ENCODE measurements at places on chromosomes 4 and X.

DNA sequence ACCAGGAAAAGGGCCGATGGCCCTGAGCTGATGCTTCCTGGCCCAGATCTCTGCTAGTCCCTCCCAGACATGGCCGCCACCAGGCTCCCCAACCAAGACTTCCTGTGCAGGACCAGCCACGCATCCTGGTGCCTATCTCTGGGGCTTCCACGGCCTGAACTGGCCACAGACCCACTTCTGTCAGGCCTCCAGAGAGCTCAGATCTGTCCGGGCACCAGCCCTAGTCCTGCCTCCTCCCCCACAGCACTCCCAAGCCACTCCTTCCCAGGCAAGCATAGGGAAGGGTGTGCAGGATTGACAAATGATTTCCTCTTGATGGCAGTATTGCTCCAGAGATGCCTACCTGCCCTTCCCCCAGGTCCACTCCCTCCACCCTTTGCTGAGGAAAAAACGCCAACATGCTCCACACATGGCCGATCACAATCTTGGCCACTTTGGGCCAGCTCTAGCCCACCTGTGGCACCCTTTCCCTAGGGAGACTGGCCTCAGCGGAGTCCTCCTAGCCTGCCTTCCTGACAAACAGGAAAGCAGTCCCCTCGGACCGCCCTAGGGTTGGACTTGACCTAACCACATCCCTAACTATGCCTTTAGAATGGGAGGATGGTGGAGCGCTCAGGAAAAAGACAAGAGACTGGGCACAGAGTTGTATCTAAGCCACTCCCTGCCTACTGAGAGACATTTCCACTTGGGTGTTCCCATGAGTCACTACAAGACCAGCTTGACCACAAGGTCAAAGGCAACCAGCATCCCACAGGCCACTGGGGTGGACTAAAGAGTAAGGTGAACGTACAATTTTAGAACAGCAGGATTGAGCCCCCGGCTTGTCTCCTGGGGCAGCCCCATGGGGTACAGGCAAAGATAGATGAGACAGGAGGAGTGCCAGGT lies 277.5 kb upstream of the AGTR2 start:
- peak; percentile 82 for DNase-seq

DNA sequence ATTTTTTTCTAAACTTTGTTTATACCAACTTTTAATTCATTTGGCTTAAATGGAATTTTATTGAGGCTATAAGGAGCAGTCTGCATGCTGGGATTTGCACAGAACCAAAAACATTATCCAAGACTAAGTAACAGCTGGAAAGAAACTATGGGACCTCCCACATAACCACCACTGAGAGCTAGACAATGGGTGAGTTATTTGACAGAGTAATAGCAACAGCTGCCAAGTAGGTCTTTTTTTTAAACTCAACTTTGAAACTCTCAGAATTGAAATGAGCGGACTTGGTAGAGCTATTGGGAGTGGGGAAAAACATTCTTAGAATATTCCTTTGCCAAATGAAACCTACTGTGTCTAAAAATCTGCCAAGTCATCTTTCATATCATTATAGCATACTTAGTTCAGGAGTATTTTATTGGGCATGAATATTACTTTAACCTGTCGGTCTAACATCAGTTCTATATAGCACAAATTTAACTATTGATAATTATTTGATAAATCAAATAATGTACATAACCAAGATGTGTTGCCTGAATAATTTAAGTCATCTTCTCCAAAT lies 1428.0 kb downstream of the PCDH7 start:
- no peak for DNase-seq

GRCh38 chr4:101451086-101451485 lies 103.8 kb upstream of the PPP3CA start:
- DNase-seq: no peak

GRCh38 chr4:124060261-124060918 lies 652.1 kb downstream of the ANKRD50 start:
- DNase-seq: no peak

- no peak for DNase-seq
Observed at GRCh38 chr4:182062458-182062857, 180.7 kb upstream of the TENM3 start.

- DNase-seq: no peak
Observed at GRCh38 chr4:13989501-13989900, 362.0 kb upstream of the BOD1L1 start.

DNA sequence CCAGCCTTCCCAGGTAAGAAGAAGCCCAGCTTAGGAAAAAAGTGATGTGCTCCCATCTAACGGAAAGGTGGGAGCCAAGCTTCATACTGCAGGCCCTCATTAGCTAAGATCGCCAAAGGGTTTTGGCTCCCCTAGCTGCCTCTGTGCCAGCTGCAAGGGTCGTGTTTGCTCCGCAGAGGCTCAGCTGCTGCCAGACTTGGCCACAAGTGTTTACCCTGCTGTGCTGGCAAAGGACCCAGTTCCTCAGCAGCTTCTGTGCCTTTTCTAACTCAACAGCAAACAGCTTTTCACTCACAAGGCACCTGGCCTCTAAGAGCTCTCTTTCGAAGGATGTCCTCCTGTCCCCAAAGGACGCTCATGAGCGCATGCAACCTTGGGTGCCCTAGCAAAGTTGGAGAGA lies 12.2 kb upstream of the VMA21 start:
- DNase-seq: peak; percentile 88

GRCh38 chr4:41514766-41515481 lies 23.0 kb upstream of the LIMCH1 start:
- DNase-seq: no peak

- peak; percentile 92 for DNase-seq
Observed at GRCh38 chrX:131830400-131831184, 192.5 kb upstream of the STK26 start.

GRCh38 chr4:119314356-119314755 lies 7.6 kb downstream of the FABP2 start:
- peak; percentile 4 for DNase-seq

- DNase-seq: no peak
Observed at GRCh38 chr4:57051095-57051494, 59.1 kb downstream of the IGFBP7 start.

GRCh38 chrX:29858714-29859113 lies 356.6 kb upstream of the MAGEB2 start:
- no peak for DNase-seq

- DNase-seq: no peak
Observed at GRCh38 chrX:131072871-131073571, 14.9 kb downstream of the ARHGAP36 start.

DNA sequence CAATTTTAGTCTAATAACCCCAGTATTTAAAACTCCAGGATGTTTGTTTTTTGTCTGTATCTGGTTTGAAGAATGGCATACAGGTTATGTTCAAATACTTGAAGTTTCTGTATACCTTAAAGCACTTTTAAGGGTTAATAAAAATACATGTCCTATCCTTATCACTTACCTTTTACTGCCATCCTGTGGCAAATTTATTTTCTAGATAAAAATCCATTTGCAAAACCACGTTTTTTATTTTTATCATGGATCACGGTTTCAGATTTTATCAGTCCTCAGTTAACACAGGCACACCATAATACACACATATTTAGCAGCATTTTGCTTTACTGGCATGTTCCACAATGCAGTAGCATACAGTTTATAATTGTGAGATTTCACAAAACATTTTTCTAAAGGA lies 113.3 kb upstream of the H2AZ1 start:
- no peak for DNase-seq

DNA sequence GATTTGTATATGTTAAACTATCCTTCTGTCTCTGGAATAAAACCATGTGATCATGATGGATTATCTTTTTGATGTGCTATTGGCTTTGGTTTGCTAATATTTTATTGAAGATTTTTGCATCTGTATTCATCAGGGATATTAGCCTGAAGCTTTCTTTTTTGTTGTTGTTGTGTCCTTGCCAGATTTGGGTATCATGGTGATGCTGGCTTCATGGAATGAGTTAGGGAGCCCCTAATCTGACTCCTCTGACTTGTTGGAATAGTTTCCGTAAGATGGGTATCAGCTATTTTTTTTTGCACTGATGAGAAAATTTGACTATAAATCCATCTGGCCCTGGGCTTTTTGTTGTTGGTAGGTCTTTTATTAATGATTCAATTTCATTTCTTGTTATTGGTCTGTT lies 45.7 kb downstream of the ATP10D start:
- no peak for DNase-seq

GRCh38 chrX:124406294-124407014 lies 60.1 kb downstream of the SH2D1A start:
- DNase-seq: peak; percentile 77

DNA sequence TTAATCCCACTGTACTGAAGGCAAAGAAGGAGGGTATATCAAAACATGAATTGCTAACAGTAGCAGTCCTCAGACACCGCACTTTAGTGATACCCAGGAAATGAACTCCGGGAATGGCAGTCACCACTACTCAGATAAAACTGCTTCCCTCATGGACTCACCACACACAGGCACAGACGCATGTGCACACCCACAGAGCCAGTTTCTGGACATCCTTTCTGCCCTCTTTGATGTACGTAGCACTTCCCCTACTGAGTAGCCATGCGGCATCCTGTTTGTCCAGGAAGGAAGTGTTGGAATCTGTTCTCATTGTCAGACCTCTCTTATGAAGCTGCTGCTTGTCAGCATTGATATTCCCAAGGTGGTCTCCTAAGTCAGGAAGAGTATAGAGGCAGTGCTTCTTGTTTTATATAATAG lies 95.7 kb downstream of the DCLK2 start:
- no peak for DNase-seq

GRCh38 chrX:41526271-41526670 lies 79.1 kb downstream of the NYX start:
- DNase-seq: no peak

GRCh38 chrX:45801554-45801953 lies 600.9 kb upstream of the DIPK2B start:
- DNase-seq: no peak

- no peak for DNase-seq
Observed at GRCh38 chr4:158996669-158997074, 106.2 kb upstream of the RAPGEF2 start.

- no peak for DNase-seq
Observed at GRCh38 chr4:2291705-2292645, 30.1 kb upstream of the MXD4 start.

- no peak for DNase-seq
Observed at GRCh38 chr4:121822796-121823504, 733 bp downstream of the CCNA2 start.

- no peak for DNase-seq
Observed at GRCh38 chr4:140715119-140715518, 41.1 kb downstream of the TBC1D9 start.

GRCh38 chrX:86148024-86148511 lies at the start of gene DACH2:
Gene DACH2 (plus strand): TSS chrX:86148451.
- DNase-seq: peak; percentile 47

DNA sequence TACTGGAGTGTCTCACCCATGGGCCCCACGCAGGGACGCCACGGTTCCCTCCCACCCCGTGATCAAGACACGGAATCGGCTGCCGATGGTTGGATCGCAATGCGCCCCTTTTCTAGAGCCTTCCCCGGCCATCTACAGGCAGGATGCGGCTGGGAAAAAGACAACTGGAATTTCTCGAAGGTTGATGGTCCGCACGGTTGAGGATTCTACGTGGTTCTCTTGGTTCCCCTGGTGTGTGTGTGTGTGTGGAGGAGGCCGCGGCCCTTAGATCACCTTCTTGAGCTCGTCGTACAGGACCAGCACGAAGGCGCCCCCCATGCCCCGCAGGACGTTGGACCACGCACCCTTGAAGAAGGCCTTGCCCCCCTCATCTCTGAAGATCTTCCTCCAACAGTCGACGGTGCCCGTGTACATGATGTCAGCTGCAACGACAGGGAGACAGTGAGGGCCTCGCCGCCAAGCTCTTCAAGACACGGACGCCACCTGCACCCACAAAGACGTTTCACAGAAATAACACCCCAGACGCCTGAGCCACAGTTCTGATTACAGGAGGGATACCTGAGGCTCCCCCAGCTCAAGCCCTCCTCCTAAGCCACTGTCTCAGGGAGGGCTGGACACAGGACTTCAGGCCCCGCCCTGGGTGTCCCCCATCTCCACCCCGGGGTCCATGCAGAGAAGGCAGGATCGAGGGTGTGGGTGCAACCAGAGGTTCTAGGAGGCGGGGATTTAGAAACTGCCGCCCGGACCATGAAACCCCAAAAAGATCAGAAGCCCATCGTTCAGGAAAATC lies 5.4 kb downstream of the SLC25A6 start:
- DNase-seq: no peak

DNA sequence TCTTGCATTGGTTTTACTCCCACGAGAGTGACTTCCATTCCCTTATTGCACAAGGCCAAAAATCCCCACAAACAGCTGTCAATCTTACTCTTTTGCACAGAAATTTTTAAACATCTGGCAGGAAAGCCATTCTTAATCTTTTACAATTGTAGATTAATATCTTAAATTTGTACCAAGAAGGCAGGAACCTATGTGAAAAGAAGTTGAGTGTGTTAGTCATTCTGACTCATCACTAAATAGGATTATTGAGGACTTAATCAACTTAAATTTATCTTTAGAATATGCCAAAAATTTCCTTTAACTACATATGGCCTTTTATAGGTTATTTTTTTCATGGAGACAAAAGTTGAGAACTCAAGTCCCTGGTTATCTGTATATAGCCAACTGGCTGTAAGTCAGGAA lies 49.0 kb upstream of the VEGFC start:
- DNase-seq: no peak

DNA sequence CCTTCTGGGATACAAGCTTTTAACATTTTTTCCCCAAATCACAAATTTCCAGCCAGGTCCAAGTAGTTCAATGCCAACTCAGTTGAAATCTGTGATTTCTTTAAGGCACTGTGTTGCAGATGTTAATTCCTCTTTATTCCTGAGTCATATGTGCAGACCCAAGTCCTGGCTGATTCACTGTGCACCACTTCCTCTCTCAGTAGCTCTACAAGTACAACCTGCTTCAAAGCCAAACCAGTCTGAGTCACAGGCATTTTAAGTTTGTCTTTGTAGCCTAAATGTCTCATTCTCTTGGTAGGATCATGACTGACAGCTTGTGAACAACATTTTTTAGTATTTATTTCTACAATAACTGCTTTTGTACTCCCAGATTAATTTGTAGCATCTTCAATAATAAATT lies 165.6 kb upstream of the S100G start:
- DNase-seq: no peak

GRCh38 chrX:9693307-9694001 lies 72.2 kb downstream of the GPR143 start:
- no peak for DNase-seq

DNA sequence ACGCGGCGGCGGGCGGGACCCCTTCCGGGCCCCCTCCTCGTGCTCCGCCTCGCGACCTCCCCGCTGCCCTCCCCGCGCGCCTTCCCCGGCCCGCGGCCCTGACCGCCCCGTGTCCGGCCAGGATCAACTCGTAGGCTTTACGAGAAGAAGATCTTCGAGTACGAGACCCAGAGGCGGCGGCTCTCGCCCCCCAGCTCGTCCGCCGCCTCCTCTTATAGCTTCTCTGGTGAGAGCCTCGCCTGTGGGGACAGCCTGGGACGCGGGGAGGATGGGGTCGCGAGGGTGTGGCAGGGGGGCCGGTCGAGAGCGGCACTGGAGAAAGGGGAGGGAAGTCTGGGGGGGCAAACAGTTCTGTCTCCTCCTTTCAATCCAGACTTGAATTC lies 465 bp downstream of the EMD start:
- DNase-seq: no peak

DNA sequence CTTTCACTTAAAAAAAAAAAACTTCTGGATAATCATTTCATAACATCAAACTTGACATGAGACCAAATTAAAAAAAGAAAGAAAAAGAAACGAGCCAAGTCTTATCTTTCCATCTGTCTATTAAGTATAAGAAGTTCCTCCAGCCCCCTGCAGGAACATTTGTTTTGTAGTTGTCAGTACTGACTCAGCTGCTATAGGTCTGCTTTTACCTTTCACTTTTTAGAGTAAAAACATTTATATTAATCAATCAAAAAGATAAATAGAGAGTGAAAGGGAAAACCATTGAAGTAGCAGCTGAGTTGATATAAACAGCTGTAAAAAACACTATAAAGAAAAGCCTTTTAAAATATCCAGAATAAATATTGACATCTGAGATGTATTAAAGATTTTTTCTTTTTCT lies 46.1 kb downstream of the CCDC158 start:
- DNase-seq: no peak
